Stimulated activated CD8-positive, alpha-beta memory T cell treated with anti-CD3 and anti-CD28 coated beads, Interleukin-7, amount 100 ng/mL, for 1 hour (primary cell): ENCODE measurements at places on chromosomes 3 and 15.

- DNase-seq: no peak
Observed at GRCh38 chr15:75782926-75783325, 60.3 kb upstream of the UBE2Q2 start.

- DNase-seq: no peak
Observed at GRCh38 chr3:31945738-31946052, 35.4 kb downstream of the OSBPL10 start.

DNA sequence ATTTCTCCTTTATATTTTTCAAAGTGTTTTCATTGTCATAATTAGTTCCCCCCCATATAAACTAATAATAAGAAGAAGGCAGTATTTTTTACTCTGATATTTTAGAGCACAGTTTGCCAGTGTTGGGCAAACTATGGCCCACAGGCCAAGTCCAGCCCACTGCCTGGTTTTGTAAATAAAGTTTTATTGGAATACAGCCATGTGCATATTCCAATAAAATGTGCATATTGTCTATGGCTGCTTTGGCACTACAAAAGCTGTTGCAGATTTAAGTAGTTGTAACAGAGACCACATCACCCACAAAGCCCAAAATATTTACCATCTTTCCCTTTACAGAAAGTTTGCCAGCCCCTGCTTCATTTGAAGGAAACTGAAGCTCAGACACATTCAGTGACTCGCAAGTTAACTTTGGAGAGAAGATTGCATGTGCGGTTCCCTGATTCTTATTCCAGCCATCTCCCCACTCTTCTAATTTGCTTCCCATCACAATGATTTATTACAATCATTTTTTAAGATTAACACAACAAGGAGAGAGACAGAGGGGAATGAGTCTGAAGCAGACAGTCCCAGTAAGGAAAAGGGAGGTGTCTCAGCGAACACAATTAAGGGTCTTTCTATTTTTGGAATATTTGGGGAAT is 48.9 kb downstream of the RFTN1 start:
- no peak for DNase-seq

- no peak for DNase-seq
Observed at GRCh38 chr3:32313723-32314473, 75.4 kb downstream of the CMTM8 start.

DNA sequence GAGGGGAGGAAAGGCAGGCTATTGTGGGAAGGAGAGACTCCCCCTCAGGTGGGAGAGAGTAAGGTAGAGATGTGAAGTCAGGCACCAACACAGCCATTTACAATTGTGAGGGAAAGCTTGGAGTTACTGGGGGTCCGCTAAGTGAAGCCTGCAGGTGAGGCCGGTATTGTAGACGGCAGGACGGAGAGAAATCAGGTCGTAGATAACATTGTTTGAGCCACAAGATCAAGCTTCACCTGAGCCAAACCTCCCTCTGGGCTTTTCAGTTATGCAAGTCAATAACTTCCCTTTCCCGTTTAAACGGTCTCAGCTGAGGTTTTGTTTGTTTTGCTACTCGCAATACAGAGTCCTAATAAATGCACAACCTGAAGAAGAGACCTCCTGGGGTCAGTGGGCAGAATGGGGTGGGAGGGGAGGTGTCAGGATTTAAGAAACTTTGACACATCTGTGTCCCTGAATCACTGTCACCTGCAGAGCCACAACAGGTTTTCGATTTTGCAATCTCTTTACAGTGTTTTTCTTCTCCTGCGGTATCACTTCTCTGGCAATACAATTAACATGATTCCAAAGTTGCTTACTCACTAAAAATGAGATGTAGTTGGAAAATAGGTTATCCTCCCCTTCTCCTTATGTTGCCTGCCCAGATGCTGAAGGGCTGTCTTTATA is 72.0 kb upstream of the GLCE start:
- DNase-seq: no peak

DNA sequence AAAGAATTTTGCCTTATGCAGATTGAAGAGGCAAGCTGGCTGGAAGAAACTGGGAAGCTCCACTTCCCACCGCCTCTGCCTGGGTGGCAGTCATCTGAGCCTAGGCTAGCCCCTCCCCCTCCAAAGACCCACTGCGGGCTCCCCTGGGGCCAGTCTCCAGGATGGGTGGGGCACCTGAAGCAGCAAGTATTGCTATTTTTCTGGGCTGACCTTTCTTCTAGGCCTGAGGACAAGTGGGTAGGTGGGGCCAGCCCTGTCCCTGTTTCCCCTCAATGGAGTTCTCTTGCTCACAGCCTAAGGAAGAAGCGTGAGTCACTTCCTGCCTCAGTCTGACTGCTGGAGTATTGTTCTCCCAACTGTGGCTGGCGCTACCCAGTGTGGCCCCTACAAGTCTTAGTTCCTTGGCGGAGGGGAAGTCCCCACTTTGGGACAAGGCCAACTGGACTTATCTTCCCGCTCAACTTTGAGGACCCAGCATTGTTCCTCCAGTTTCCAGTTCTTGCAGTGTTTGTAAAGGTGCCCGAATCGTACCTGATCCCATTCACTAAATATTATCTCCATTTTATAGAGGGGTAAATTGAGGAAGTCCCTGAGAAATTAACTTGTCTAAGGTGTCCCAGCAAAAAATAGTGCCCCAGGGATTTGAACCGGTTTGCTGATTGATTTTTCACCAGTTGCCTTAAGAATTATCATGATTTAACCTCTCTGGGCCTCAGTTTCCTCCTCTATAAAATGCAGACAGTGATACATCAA is 1.4 kb downstream of the FURIN start:
- no peak for DNase-seq

DNA sequence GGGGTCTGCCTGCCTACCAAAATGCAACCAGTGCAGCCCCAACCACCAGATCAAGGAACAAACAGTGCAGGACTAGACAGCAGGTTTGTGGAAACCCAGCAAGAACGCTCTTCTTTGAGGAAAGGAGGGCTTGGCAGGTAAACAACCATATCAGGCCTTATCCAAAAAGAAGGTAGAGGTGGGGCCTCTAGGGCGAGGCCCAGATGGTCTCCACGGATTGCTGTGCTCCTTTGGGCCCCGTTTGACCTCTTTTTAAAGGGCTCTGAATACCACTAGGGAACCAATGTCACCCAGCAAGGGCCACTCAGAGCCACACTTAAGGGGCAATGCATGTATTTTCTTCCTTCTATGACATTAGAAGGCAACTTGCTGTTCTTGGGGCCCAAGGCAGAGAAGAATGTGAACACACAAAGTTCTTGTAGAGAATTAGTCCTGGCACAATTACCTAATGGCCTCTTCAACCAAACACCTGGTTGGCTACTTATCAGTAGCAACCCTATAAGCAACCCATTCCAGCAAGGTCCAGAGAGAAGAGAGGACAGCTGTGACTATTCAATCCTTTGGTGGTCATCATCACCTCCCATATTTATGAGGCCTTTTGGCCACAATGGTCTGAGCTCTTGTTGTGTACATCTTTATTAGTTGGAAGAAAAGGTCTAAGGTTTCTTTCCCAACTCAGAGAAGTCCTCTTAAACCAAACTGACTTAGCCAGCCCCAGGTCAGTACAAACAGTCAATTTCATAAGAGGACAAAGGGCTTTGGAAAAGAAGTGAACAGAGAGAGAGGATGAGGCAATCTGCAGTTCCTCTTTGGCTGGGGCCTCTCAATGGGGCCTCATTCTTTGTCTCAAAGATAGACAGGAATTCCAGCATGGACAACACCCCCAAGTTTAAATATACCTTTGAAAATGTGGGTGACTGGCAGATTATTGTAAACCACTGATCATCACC is 36.0 kb downstream of the FOXP1 start:
- DNase-seq: no peak

- DNase-seq: no peak
Observed at GRCh38 chr15:51536965-51537574, 85.5 kb downstream of the DMXL2 start.

DNA sequence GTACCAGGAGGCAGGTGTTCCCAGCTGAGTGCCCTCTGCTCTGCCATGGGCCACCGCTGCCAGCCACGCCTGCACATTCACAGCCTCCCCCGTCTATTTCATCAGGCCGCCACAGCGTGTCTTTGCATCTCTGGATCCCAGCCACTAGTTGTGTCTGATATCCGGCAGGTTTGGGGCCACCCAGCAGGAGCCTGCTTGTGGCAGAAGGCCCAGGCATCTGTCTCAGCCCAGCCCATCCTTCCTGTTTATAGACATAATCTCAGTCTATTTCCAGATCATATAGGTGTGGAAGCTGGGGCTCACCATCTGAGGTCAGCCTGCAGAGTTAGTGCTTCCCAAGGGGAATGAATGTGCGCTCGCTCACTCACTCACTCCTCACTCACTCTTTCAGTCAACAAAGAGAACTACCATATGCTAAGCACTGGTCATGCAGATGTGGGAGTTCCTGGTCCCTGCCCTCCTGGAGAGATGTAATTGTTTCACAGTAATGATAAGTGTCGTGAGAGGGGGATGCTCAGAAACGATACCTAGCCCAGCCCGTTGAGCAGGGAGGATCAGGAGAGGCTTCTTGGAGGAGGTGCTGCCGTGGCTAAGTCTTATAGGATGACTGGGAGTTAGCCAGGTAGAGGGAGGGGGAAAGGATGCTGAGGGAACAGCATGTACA is 60.6 kb downstream of the FGD5 start:
- no peak for DNase-seq

DNA sequence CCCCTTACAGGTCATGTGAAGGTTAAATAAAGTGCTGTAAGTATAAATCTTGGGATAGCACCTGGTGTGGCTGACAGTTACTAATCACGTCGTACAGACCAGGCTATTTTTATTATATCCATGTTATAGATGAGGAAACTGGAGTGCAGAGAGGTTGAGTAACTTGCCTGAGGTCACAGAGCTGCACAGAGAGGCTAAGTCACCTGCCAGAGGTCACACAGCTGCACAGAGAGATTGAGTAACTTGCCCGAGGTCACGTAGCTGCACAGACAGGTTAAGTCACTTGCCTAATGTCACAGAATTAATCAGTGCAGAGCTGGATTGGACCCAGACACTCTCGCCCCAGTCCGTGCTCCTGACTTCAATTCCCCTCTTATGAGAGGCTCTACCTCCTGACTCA is 171.5 kb downstream of the NUP210 start:
- DNase-seq: no peak

DNA sequence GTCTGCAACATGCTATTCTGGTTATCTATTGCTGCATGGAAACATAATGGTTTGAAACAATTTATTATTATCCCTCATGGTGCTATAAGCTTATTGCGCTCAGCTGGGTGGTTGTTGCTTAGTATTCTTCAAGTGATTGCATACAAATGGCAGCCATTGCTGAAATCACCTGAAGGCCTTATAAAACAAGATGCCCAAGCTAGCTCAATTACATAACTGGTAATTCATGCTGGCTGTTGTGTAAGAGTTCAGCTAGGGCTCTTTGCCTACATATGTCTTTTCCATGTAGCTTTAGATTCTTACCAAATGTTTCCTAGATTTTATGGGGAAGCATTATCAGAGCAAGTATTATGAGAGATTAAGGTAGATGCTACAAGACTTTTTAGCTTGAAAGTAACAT is 644.0 kb upstream of the CBLB start:
- DNase-seq: no peak

GRCh38 chr3:29282427-29283230 is 1.8 kb downstream of the RBMS3 start:
- DNase-seq: no peak

DNA sequence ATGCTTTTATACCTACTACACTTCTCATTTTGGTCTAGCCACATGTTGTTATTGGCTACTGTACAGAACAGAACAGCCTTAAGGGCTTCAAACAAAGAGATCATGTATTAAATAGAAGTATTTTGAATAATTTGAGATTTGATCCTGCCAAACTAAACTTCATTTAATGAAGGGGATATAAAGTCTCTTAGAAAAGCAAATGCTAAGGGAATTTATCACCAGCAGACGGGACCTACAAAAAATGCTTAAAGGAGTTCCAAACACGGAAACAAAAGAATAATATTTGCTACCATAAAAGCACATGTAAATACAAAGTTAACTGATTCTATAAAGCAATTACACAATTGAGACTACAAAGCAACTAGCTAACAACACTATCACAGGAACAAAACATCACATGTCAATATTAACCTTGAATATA is 23.6 kb upstream of the FMN1 start:
- no peak for DNase-seq

GRCh38 chr3:119468041-119468440 is 722 bp upstream of the POGLUT1 start:
- no peak for DNase-seq

DNA sequence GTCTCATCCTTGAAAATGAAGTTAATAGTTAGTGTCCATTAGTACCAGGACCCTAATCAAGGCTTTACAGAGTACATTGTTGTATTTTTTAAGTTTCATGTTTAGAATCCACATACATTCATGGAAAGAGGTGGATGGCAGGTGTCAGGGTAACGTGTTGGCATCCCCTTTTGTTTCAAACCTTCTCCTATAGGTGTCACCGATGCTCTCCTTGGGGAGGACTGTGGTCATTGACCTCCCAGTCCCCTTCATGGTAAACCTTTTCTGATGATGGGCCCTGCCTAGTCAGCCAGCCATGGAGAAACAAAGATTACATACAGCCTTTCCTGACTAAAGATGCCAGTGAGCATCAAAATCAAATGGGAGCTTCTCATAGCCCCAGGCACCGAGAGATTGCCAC is 574.8 kb downstream of the AGBL1 start:
- no peak for DNase-seq

- no peak for DNase-seq
Observed at GRCh38 chr15:70420948-70421482, 323.3 kb upstream of the TLE3 start.

DNA sequence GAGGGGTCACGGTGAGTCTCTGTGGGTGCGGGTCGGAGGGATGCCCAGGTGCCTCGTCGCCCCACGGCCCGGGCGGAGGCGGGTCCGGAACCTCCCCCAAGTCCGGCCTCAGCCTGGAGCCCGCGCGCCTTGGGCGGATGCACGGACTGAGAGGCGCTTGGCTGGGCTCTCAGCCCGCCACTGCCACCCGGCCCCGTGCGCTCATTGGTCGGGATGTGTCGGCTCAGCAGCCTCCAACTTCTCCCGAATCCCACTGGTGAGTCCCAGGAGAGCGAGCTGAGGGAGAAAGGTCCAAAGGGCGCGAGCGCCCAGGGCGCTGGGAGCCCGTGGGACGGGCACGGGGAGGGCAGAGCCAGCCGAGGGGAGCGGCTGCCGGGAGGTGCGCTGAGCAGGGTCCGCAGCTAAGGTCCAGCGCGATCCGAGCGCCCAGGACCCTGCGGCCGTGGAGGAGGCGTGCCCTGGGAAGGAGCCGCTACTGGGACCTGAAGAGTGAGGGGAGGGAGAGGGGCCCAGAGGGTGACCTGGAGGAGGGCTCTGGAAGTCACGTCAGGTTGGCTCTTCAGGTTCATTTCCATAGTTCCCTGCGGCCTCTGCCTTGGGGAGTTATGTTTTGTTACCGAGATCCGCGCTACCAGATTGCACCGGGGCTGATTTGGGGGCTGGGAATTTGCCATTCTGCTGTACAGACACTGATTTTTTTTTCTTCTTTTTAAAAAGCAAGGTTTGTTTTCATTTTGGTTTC is at the start of gene MME:
MME (plus strand) TSS at position 574 of the 742 bp plus-strand sequence. CDS start 3,849 bp downstream, outside the sequence.
- DNase-seq: no peak

GRCh38 chr3:84755860-84756259 is 202.9 kb upstream of the CADM2 start:
- no peak for DNase-seq

DNA sequence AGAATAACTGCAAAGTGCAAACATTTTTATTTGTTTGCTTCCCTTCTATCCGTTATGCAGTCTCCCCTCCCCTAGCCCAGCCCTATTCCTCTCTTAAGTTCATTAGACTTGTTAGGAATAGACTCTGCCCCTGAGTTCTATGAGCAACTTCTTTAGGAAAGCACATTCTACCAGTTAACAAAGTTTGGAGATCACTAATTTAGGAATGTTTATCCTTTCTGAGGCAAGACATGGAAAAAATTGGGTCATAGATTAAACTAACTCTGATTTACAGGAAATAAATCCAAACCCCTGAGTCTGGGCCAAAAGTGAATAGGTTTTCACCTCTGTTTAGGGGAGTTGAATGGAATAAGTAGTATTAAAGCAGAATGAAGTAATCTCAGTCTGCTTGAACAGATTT is 34.4 kb downstream of the C3orf80 start:
- no peak for DNase-seq
